ENCODE measurements at places on chromosomes 11 and 22.

- DNase-seq, result no peak
Measured at GRCh38 chr11:73137262-73137943, 4.7 kb downstream of the FCHSD2 start.

- no peak for DNase-seq
Measured at GRCh38 chr22:41621911-41622179, 750 bp downstream of the XRCC6 start.

DNA sequence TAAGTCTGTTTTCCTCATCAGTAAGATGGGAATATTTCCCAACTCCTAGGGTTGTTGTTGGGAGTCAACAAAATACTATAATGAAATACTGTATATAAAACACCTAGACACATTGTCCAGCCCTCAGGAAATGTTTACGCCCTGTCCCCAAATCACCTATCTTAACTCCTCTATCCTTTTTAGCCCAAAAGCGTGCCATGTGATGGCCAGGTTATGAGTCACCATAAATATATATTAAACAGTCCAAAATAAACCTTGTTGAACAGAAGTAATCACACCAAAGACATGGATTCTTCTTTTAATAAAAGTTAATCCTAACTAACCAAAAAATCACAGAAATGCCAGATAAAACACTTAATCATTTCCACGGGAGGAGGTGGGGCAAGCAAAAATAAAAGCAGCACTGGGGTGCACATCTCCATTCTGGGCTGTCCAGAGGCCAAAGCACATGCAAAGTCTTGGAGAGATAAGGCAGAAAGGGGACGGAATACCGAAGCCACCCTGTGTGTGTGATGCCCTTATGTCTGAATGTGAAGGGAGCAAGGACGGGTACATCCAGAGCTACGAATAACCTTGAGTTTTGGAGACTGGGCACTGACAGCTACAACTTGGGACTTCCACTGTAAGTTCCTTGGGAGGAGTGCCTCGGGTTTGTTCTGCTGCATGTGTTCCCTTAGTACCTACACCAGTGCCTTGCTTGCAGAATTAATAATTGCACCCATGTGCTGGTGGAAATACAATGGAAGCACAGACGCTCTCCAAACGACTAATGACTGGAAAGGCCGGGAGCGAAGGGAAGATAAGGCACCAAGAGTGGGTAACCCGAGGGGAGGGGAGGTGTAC, 1.1 kb downstream of the OSBP start:
- DNase-seq, result no peak

DNA sequence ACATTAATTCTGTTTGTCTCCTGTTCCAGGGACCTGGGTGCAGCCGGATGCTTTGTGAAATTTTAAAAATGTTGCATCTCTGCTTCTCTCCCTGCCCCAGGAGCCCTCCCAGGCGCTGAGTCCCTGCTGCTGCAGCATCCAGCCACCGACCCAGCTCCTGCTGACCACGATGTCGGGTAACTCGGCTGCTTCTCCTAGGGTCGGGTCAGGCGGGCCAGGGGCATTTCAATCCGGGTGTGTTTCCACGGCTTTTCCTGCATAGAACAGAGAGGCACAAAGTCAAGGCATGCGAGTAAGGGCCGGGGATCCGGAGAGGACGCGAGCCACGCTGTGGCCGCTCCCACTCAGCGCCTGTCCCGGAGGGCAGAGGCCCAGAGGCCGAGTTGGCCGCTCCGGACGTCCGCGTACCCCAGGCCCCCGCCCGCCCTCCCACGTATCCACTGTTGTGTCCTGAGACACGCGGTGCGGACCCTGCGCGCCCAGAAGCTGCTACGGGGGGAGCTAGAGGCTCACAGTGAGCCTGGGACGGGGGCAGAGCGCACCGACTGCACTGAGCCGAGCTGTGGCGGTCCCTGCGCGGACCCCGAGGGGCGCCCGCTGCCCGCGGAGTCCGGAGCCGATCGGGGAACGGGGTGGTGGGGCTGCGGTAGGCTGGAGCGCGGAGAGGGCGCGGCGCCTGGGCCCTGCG, at the start of gene POU2AF3:
TSS of gene POU2AF3 (plus strand) at position 134 of the 688 bp plus-strand sequence. CDS start at position 170, 36 bp downstream.
- no peak for DNase-seq

- no peak for DNase-seq
Measured at GRCh38 chr22:27292542-27293299, 508.8 kb downstream of the MN1 start.

DNA sequence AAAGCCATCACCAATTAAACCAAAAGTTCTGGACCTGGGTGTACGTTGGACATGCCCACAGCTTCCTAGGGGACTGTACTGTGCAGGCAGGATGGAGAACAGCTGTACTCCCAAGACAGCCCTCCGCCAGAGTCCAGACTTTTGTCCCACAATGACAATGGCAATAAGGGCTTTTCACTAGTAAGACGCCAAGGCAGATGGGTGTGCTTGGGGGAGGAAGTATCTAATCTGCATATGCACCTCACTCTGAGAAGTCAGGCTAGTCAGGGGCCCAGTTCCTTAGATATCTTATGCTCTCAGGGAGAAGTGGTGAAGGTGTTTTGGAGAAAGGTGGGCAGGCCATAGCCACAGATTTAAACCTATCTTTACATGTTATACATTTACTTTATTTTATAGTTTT, 85.1 kb upstream of the USP47 start:
- no peak for DNase-seq

- DNase-seq, result no peak
Measured at GRCh38 chr11:83864412-83865057, 578.4 kb upstream of the CCDC90B start.

- DNase-seq, result no peak
Measured at GRCh38 chr11:125773516-125773915, 5.1 kb downstream of the PATE2 start.

DNA sequence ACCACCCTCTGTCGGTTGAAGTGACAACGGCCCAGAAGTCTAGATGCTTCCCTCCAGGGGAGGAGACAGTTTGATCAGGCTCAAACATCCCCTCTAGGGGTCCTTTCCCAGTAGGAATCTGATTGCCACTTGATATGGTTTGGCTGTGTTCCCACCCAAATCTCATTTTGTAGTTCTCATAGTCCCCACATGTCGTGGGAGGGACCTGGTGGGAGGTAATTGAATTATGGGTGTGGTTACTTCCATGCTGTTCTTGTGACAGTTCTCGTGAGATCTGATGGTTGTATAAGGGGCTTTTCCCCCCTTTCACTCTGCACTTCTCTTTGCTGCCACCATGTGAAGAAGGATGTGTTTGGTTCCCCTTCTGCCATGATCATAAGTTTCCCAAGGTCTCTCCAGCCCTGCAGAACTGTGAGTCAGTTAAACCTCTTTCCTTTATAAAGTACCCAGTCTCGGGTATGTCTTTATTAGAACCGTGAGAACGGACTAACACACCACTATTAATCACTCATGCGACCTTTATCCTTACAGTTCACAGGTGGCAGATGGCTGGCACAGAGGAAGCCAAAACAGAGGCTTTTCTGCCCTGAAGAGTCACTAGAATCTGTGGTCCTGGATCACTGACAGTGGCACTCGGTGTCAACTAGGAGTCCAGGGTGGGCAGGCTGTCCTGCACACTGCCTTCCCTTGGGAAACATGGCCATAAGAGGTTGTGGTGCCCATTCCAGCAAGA, 21.6 kb downstream of the ASPHD2 start:
- DNase-seq, result no peak

- DNase-seq, result peak; percentile 16
Measured at GRCh38 chr22:48567213-48567975, 1260.3 kb downstream of the BRD1 start.

DNA sequence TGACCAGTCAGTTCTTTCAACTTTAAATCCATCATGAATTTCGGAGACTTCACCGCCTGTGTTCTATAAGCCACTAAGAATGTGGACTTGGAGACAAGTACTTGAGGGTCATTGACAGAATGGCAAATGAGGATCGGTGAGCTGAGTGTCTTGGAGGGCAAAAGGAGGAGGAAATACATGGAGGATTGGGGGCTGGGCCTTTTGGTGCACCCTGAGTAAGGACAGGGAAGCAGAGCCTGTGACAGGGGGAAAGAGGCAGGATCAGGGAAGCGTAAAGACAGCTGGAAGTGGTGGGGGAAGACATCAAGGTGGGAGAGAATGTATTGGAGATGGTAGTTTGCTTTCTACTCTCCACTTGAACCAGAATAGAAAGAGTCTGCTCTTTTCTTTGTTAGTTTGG, 70.4 kb upstream of the MTMR2 start:
- no peak for DNase-seq

GRCh38 chr22:24068377-24068680, 57.2 kb downstream of the CABIN1 start:
- no peak for DNase-seq

DNA sequence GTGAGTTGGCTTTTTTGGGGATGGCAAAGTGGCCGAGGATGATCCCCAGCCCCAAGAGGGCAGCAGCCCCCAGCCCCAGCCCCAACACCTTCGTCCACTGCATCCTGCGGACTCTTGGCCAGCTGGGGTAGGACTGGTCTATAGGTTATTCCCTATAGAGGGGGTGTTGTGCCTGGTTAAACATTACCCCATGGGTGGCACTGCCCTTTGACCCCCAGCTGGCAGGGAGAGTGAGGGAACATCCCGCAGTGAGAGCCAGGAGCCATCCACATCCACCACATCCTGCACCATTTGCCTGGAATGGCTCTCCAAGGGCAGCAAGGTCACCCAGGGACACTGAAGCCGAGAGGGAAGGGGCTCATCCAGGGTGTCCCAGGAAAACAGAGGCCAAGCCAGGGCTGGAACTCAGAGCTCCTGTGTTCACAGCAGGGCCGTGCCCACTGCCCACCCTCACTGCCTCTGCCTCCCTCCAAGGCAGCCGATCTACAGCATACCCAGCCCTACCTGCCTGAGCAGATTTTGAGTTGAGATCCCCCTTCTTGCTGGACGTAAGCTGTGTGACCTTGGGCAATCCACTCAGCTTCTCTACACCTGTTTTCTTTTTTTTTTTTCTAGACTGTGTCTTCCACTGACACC, at the start of gene NAALADL1:
TSS of gene NAALADL1 (minus strand) at position 135 of the 636 bp plus-strand sequence. CDS start at position 103, 32 bp downstream.
- no peak for DNase-seq

GRCh38 chr11:60974726-60975125, 3.2 kb downstream of the CD6 start:
- DNase-seq, result no peak

DNA sequence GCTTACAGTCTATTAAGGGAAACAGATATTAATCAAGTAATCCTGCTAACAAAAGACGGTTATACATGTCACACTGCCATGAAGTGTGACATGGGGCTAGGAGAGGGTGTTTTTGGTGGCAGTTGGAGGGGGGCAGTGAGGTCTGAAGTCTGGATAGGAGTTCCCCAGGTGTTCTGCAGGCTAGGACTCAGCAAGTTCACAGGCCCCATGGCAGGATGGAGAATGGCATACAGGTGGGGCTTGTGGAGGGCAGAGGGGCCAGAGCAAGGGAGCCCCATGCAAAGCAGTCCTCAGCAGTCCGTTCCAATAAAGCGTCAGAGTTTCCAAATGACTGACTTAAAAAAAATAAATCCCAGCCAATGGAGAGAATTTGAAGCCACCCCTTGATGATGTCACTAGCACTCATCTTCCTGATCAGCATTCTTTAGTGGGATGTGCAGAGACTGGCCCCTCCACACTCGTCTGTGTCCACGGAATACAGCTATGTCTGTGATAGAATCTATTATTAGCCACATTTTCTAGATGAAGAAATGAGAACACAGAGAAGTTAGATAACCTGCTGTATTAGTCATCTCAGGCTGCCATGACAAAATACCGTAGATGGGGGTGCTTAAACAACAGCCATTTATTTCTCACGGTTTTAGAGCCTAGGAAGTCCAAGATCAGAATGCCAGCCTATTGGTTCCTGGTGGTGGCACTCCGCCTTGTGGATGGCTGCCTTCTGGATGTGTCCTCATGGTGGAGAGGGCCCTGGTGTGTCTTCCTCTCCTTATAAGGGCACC, 32.6 kb downstream of the PRDM11 start:
- no peak for DNase-seq

- no peak for DNase-seq
Measured at GRCh38 chr22:27576413-27576812, 225.1 kb downstream of the MN1 start.

GRCh38 chr22:50257041-50257440, 4.4 kb downstream of the MAPK12 start:
- no peak for DNase-seq

- DNase-seq, result no peak
Measured at GRCh38 chr11:65390099-65390941, 3.9 kb downstream of the FRMD8 start.

GRCh38 chr11:64661146-64661545, 61.9 kb downstream of the NRXN2 start:
- DNase-seq, result no peak

DNA sequence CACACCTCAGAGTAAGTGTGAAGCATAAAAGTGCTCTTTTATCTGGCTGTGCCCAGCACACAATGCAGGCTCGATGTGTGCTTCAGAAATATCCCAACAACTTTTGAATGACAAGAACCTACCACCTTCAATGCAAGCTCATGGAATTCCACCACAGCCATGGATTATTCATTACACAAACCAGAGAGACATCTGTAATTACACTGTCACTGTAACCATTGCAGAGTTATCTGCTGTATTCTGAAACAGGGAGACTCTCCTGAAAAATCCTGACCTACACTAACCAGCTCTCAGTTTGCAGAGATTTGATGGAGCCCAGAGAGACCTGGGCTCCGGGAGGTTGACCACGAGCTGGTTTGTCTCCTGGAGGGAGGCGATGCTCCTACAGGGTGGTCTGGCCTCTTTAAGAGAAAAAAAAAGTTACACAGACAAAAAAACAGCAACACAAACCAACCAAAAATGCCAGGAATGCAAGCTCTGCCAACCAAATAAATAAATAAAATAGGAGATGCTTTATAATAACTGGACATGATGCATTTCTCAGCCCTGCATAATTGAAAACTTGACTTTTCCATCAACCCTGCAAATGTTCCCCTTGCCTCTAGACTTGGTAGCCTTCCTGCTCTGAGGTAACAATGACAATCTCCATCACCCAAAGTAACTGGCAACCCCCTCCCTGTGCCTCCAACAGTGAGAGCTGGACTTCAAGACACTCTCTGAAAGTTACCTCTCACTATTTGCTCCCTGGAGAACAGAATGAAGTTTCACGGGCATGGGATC, 69.7 kb downstream of the ETS1 start:
- DNase-seq, result no peak

DNA sequence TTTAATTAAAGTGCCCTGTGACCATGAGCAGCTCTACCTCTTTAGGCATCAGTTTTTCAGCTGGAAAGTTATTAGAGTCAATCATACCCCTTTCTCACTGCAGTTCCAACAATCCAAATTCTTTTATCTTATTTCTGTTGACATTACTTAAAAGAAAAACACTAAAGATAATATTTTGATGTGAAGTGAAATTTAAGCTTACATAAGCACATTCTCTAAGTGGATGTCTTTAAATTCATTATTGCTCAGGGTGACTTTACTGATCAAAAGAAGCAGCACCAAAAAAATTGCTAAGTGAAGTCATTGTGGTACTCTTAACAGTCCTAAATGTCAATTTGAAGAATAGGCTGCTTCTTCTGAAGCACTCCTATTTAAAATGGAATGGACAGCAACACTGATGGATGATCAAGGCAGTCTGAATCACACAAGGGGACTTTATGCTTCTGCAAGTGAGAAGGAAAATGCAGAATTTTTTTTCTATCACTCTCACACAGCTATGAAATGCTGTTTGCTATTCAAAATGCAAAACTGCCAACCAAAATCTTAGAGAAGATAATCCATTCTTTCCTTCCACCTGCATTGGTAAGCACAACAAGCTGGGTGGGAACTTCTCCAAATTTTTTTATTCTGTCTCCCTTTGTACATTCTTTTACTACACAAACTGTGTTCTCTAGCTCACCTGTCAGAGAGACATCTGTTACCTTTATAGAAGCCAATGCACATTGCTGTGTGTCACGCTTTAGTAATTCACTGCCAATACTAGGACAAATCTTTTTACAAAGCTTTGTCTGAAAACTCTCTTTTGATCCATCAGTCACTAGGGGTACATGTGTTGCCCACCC, 179.9 kb downstream of the GRIA4 start:
- DNase-seq, result no peak

GRCh38 chr11:73308961-73309919, 1.2 kb downstream of the ARHGEF17 start:
- no peak for DNase-seq

All from nucleus accumbens (tissue), 56 donors.